ENCODE measurements at places on chromosomes 3 and 15.

GRCh38 chr15:73573037-73573436, 60.2 kb downstream of the NPTN start:
- DNase-seq, result no peak

- DNase-seq, result no peak
Observed at GRCh38 chr3:147688868-147689267, 279.7 kb downstream of the ZIC1 start.

DNA sequence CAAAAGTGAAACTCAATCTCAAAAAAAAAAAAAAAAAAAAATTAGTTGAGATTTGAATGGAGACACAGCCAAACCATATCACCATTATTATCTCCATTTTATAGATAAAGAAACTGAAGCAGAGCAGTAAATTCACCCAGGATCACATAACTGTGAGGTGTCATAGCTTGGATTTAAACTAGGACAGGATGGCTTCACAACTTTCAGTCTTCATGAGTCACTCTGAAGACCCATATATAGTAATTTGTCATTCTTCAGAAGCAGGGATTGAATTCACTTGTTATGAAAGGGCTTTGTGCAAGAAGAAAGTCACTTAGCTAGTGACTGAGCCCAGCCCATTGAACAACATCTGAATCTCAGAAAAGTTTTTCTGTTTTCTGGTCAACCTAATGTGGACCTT, 60.5 kb upstream of the LRIG1 start:
- no peak for DNase-seq

DNA sequence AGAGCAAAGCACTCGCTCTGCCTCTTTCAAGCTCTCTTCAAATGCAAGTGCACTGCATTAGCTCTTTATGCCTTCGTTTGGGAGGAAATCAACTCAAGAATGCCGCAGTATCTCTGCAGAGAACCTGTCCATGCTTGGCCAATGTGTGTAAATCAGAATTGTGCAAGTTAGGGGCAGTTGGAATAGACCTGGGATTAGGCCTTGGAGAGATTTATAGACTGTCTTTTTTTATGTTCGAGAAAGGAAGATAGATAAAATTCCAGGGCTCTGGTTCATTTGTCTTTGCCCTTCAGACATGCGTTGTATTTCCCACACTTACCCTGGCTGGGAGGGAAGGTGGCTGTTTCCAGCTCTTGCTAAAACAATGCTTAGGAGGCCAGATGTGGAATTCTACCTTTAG, 163.7 kb downstream of the MOBP start:
- no peak for DNase-seq

DNA sequence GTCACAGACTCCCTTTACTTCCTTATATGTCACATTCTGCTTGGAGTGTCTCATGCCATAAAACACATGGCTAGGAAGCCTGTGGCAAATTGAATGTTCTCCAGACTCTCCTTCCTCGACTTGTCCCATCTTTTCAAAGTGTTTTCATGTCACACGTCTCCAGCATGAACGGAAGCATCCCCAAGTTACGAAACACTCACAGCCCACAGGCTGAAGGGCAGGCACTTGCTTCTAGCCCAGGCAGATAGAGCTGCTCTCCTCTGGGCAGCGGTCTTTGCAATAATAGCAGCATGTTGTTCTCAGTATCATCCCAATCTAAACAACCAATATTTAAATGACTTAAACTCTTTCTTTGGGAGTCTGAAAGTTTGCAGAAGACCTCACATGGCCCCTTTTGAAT, 85.3 kb upstream of the ADAMTS9 start:
- DNase-seq, result no peak

Measured in right forelimb (tissue), 1 donor.